ENCODE measurements at places on chromosomes 5 and 9.

DNA sequence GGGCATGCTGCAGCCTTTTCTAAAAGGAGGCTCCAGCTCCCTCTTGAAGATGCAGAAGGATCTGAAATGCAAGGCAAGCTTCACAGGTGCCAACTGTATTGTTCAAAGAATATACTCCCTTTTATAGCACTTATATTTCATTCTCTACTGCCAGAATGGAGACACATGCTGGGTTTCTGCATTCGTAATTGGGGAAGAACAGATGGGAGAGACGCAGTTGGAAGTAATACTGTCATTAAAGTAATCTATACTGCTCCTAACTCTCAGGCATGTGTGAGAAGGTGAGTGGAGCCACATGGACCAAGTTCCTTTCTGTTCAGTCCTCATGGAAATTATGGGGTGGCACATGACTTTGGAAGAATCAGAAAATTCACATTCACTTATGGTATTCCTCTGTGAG lies 226.4 kb downstream of the TRIM32 start:
- no peak for DNase-seq

DNA sequence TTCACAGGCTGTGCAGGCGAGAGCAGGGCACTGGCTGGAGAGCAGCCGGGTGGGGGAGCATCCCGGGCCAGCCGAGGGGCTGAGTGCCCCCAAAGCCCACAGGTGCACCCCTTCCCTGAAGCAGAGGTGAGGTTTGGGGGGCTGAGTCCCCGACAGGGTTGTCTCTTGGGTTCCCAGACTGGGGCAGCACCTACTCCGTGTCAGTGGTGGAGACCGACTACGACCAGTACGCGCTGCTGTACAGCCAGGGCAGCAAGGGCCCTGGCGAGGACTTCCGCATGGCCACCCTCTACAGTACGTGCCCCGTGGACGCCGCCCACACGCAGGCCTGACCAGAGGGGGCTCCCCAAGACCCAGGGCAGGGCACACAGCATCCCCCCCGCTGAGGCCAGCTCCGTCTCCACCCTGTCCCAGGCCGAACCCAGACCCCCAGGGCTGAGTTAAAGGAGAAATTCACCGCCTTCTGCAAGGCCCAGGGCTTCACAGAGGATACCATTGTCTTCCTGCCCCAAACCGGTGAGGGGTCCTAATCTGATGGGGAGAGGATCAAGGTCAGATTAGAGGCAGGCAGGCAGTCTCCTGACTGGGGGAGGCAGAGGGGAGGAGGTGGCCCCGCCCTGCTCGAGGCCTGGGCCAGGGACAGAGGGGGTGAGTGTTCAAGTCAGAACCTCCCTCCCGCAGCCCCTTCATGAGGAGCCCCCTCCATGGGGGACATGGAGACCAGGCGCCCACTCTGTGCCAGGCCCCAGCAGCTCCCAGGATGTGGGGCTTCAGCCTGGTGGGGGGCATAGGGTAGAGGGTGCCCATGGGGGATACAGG lies 2.7 kb downstream of the PTGDS start:
- DNase-seq = no peak

GRCh38 chr5:178209334-178210072 lies 5.2 kb downstream of the HNRNPAB start:
- DNase-seq = no peak

GRCh38 chr5:89277816-89278215 lies 394.8 kb upstream of the MEF2C start:
- DNase-seq = no peak

GRCh38 chr9:19113964-19114679 lies 11.4 kb upstream of the HAUS6 start:
- DNase-seq = no peak

- no peak for DNase-seq
Observed at GRCh38 chr9:109903515-109904138, 123.6 kb downstream of the PALM2AKAP2 start.

GRCh38 chr5:151002250-151002649 lies 18.1 kb upstream of the GPX3 start:
- no peak for DNase-seq

DNA sequence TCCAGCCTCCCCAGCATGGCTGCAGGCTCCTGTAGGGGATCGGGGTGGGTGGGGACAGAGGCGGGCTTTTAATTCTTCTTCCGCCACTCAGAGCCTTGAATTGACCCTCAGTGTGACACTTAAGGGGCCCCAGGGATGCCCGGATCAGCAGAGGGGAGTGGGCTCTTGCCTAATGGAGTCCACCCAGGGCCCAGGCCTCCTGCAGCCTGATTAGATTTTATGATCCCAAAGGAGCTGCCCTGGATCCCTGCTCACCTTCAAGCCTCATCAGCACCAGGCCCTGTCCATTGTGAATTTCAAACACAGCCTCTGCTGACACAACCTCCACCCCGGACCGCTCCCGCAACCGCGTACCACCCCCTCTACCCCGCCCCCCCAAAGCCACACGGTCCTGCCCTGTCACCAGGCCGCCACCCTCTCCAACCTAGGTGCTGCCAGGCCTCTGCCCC lies 214.1 kb upstream of the IER5L start:
- no peak for DNase-seq

DNA sequence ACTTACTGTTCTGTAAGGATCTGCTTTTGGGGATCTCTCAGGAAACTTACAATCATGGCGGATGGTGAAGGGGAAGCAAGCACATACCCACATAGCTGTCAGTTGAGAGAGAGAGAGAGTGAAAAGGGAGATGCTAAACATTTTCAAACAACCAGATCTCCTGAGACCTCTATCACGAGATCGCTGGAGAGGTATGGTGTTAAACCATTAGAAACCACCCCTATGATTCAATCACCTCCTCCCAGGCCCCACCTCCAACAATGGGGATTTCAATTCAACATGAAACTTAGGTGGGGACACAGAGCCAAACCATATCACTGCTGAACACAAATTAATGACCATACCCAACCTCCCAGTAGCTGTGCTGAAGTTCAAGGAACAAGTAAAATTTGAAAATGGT lies 48.2 kb upstream of the PRDM9 start:
- no peak for DNase-seq

GRCh38 chr5:113437111-113437510 lies 2.3 kb upstream of the TSSK1B start:
- DNase-seq = no peak

- DNase-seq = no peak
Observed at GRCh38 chr9:134291961-134292871, 34.0 kb upstream of the RXRA start.

- DNase-seq = no peak
Observed at GRCh38 chr9:134869554-134870300, 10.9 kb upstream of the FCN2 start.

DNA sequence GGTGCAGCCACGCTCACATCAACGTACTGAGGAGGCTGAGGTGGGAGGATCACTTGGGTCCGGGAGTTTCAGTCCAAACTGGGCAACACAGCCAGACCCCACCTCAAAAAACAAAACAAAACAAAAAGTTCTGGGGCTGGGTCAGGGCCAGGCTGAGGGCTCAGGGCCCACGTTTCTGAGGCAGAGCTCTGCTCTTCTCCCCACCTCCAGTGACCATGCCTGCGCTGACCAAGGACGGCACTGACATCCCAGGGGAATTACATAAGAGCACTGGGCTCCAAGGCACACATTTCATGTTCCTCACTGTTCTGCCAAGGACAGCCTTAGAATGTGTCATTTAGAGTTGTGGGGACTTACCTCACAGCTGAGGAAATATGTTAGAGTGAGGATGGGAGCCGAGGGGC lies 40.4 kb upstream of the TESK1 start:
- DNase-seq = no peak

- DNase-seq = no peak
Observed at GRCh38 chr5:150141544-150142184, 14.0 kb downstream of the PDGFRB start.

DNA sequence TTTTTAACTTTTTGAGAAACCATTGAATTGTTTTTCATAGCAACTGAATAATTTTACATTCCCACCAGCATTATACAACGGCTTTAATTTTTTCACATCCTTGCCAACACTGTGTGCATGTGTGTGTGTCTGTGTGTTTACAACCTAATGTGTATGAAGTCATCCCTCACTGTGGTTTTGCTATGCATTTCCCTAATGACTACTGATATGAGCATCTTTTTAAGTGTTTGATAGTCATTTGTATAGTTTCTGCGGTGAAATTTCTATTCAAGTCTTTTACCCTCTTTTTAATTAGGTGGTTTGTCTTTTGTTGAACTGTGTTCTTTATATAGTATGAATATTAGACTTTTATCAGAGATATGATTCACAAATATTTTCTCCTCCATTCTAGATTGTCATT lies 263.1 kb upstream of the COX7C start:
- DNase-seq = no peak

Measured in GM19239 (cell line).